ENCODE measurements at places on chromosomes 3 and 15.
A peak's percentile ranks its signal among the peaks of the same experiment; 100 is the strongest.

DNA sequence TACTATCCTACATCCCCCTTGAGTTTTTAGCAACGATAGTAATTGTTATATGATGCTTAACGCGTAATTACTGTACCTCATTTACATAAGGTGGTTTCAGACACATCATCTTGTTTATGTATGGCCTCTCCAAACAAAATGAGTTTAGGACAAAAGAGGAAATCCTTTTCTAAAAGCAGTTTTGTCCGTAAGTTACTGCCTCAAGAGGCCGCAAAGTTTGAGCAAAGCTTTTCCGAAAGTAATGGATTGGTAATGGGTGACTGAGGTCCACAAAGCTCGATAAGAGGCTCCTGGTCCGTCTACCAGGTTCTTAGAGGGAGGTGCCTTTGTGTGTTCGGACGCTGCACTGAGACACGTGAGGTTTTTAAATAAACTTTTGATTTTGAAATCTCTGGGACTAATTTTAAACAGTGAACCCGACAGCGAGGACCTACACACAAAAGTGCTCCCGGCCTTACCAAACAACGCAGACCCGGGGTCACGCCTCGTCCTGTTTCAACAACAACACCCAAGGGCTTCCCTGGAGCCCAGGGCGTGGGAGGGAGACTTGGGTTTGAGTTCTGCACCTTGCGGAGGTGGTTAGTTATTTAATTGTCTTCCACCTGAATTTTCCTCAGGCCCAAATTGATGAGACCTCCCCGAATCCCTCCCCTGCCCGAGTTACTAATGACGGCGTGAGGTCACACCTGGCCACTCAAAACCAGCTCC lies 456 bp upstream of the C15orf61 start:
- peak; percentile 30 for DNase-seq

- DNase-seq: no peak
Measured at GRCh38 chr3:197019021-197019420, 10.6 kb downstream of the MELTF start.

- no peak for DNase-seq
Measured at GRCh38 chr15:37057831-37058230, 42.5 kb downstream of the MEIS2 start.

- DNase-seq: no peak
Measured at GRCh38 chr3:187946163-187946691, 201.0 kb upstream of the BCL6 start.

GRCh38 chr3:81549388-81549787 lies 212.1 kb downstream of the GBE1 start:
- no peak for DNase-seq

- DNase-seq: peak; percentile 40
Measured at GRCh38 chr15:42494998-42495360, 455 bp upstream of the SNAP23 start.

- DNase-seq: no peak
Measured at GRCh38 chr15:70712271-70712670, 51.1 kb downstream of the UACA start.

- DNase-seq: no peak
Measured at GRCh38 chr3:25403968-25404367, 24.1 kb upstream of the RARB start.

GRCh38 chr3:93843981-93844380 lies 129.7 kb downstream of the PROS1 start:
- DNase-seq: peak; percentile 77

DNA sequence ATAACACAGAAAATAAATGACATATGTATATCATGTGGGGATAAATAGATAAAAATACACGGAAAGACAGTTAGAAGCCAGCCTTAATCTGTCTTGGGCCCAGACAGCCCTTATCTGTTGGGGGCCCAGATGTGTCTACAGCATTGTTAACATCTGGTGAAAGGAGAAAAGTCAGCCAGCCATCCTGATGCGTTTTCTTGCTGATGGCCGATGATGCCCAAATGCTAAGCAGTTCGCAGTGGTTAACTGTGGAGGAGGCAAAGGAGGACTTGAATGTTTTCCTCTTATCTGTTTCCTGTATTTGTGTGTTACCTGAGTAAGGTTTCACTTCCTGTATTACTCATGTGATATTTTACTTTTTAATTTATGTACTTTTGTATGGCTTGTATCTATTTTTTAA lies 46.2 kb downstream of the NOX5 start:
- DNase-seq: no peak
